ENCODE measurements at places on chromosomes 11 and 22. TPM values are rescaled to one million over a fixed set of nuclear protein-coding genes. Genes with fewer than 3 reads are reported as not detected.

OR52I1 gene
- total RNA-seq: not detected

SELENOH gene
- 110 TPM for total RNA-seq

CRYBB3 gene
- not detected for total RNA-seq

MAPK12 gene
- total RNA-seq: 26.6 TPM

PHOX2A gene
- not detected for total RNA-seq

IL17RA gene
- 6.4 TPM for total RNA-seq

CCDC15 gene
- total RNA-seq: 0.89 TPM

ACTN3 gene
- 0.06 TPM for total RNA-seq

PLAAT4 gene
- 1.5 TPM for total RNA-seq

PLEKHB1 gene
- total RNA-seq: 1.5 TPM

NCAPD3 gene
- 24.5 TPM for total RNA-seq

KCNK4 gene
- not detected for total RNA-seq

NAA40 gene
- total RNA-seq: 14.7 TPM

SYCE3 gene
- total RNA-seq: not detected

ZNHIT2 gene
- total RNA-seq: 19.4 TPM

SLC17A6 gene
- not detected for total RNA-seq

LINC01488 gene
- total RNA-seq: 0.04 TPM

CDCA5 gene
- total RNA-seq: 77.1 TPM

TYMP gene
- total RNA-seq: 15.2 TPM

C11orf87 gene
- total RNA-seq: not detected

IFITM2 gene
- 66.9 TPM for total RNA-seq

GRM5 gene
- total RNA-seq: not detected

PLA2G6 gene
- 5.8 TPM for total RNA-seq

C22orf31 gene
- total RNA-seq: not detected

TMPRSS13 gene
- not detected for total RNA-seq

APOBEC3G gene
- 0.24 TPM for total RNA-seq

TNKS1BP1 gene
- total RNA-seq: 110 TPM

AIP gene
- total RNA-seq: 43.0 TPM

SDF2L1 gene
- total RNA-seq: 38.7 TPM

USP2 gene
- 1.3 TPM for total RNA-seq

MYOD1 gene
- 0.06 TPM for total RNA-seq

TRPM5 gene
- total RNA-seq: not detected

ARHGAP42 gene
- 6.7 TPM for total RNA-seq

OR8G5 gene
- not detected for total RNA-seq

OR51E2 gene
- not detected for total RNA-seq

SLC25A18 gene
- total RNA-seq: 0.82 TPM

BRSK2 gene
- total RNA-seq: 3.9 TPM

ABCG4 gene
- 0.47 TPM for total RNA-seq

GNG3 gene
- not detected for total RNA-seq

OR52B4 gene
- not detected for total RNA-seq

PLA2G3 gene
- total RNA-seq: not detected

All from A549 treated with dexamethasone at 1 μM for 4 hours (cell line).